Jurkat, Clone E6-1 (cell line): ENCODE measurements at places on chromosomes 1 and 21.

DNA sequence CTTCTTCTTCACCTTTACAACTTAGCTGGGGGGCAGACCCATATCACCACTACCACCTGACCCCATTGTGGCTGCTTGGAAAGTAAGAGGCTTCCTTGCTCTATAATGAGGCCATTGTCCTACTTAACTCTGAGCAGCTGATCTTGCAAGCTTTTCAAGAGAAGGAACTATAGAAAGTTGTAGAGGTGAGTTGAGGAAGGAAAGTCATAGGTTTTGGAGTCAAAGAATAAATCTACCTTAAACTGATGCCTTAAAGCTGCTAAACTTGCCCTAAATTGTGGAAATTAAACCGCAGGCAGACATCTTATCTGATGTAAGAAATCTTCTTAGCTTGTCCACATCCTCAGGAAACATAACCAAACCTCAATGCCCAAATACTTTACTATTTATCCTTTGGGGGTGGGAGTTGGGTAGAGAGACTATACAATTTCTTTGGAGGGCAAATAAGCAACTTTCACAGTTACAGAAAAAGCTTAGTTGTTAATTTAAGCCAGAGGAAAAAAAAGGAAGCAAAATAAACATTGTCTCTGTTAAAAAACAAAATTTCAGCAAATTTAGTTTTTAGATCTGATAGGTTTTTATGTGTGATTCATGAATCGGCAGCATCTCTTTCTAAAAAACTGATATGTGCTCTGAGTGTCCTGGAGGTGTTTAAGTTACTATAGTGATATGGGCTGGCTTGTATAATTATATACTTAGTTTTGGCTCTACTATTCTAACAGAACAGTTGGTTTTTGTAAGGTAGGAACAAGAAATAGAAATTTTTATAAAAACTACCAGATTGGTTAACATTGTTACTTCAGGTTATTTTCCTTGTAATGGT is 4.7 kb downstream of the IL23R start:
- DNase-seq, result peak; percentile 72

GRCh38 chr1:6142734-6143133 is 37.4 kb downstream of the CHD5 start:
- no peak for DNase-seq

GRCh38 chr1:33637846-33638440 is 165.5 kb downstream of the ZSCAN20 start:
- no peak for DNase-seq

GRCh38 chr1:52707927-52708655 is 9.9 kb upstream of the COA7 start:
- DNase-seq, result no peak

DNA sequence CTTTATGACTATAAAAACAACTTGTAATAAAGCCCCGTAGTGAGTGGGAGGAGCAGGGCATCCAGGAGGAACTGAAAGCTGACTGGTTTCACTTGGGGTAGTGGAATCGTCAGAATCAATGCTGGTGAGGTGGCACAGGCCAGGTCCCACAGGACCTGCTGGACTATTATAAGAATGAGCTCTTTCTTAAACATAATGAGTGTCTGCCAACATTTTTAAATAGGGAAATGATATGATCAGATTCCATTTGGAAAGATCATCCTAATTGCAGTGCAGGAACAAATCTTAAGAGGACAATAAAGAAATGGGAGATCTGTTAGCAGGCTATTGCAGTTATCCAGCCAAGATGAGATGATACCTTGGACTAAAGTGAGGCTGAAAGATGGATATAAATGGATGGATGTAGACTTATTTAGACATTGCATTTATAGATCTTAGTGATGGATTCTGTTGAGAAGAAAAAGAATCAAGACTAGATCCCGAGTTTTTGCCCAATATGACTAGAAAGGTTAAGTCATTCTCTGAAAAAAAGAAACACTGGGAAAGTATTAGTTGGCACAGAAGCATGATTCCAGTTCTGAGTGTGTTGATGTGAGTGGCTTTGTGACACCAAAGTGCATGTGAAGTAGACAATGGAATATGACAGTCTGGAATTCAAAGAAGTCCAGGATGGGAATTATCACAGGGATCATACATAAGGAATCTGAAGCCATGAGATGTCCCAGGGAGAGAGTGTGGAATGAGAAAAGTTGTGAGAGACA is 153.3 kb upstream of the SGIP1 start:
- no peak for DNase-seq

- DNase-seq, result no peak
These were observed 3.0 kb downstream of the SPATA46 start for GRCh38 chr1:162373541-162374260.
